ENCODE measurements at places on chromosomes 2 and 18. TPM values are rescaled to one million over a fixed set of nuclear protein-coding genes. Genes with fewer than 3 reads are reported as not detected.

RAX gene
- not detected for polyA plus RNA-seq

FEZ2 gene
- 88.9 TPM for polyA plus RNA-seq

- DNase-seq, result no peak
Measured at GRCh38 chr2:217273162-217273561, 413.3 kb upstream of the TNP1 start.

DNA sequence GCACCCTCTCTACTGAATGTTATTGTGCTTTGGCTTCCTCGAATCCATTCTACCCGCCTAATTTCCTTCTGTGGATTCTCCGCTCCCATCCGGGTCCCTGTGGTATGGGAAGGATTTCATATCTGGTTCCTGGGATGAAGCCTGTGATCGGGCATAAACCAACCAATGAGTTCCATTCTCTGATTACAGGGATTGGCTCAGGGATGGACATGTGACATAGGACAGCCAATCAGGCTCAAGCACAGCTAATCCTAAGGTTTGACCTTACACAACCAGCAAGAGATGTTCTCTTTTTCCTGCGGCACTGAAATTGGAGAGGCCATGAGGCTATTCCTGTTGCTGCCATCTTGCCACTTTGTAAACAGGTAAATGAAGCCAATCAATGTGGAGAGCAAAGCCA lies 168.1 kb upstream of the SMAD2 start:
- DNase-seq, result no peak

DNA sequence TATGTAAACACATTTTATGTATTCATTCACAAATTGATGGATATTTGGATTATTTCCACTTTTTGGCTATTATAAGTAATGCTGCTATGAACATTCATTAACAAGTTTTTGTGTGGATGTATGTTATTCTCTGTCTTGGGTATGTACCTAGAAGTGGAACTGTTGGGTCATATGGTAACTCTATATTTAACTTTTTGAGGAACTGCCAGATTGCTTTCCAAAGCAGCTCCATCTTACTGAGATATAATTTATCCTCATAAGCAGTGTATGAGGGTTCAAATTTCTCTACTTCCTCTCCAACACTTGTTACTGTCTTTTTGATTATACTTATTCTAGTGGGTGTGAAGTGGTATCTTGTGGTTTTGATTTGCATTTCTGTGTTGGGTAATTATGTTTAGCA lies 7.1 kb upstream of the EML6 start:
- DNase-seq, result no peak

DNA sequence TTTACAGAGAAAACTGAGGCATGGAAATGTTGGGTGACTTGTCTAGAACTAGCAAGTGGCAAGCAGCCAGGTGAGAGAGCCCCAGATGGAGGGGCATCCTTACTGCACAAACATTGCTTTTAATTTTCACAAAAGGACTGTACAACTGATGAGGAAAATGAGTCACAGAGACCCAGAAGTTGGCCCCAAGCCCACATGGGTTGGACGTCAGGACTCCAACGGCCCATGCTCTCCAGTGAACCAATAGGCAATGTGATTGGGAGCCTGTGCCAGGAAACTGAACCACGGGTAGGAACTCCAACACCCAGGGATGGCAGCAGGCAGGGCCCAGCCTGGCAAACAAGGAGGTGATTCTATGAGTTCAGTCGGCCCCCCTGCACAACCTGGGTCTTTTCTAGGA lies 50.8 kb downstream of the PID1 start:
- no peak for DNase-seq

- DNase-seq, result no peak
Measured at GRCh38 chr2:55879976-55880375, 43.6 kb downstream of the EFEMP1 start.

ALK gene
- polyA plus RNA-seq, result 0.03 TPM

PGAP1 gene
- polyA plus RNA-seq, result 13.8 TPM

TMEM17 gene
- polyA plus RNA-seq, result 1.5 TPM

GRCh38 chr2:70380621-70381020 lies 78.8 kb upstream of the FAM136A start:
- DNase-seq, result no peak

GRCh38 chr2:59237311-59237710 lies 996.2 kb upstream of the FANCL start:
- no peak for DNase-seq

- DNase-seq, result no peak
Measured at GRCh38 chr2:171136024-171136423, 24.7 kb downstream of the TLK1 start.

ABCG5 gene
- polyA plus RNA-seq, result 0.05 TPM

DNA sequence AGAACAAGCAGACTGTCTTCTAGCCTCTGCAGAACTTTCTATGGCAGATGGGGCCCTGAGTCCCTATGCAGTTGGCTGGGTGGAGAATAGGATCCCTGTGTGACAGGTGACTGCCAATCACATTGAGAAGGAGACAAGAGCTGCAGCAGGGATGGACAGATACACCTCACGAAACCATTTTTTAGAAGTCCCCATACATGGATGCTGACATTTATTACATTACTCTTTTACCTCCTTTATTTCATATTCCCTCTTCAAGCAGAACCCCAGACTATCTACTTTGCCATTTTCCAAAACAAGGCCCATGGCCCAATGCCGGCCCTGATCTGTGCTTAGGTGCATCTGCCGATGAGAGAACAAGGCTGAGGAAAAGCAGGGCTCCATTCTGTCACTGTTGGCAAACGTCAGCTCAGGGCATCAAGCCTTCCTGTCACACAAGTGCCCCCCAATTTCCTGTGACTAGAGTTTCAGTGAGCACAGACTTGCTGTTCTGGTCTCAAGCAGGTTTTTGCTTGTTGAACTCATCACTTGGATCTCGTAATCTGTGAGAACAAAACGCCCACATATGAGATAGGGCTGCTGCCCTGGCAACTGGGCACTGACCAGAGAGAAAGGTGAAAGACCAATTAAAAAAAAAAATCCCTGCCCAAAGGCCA lies 35.8 kb downstream of the LOXHD1 start:
- DNase-seq, result no peak

AMMECR1L gene
- 13.5 TPM for polyA plus RNA-seq

- DNase-seq, result no peak
Measured at GRCh38 chr18:48824231-48824970, 126.4 kb downstream of the SMAD7 start.

- peak; percentile 11 for DNase-seq
Measured at GRCh38 chr18:5073026-5073944, 123.8 kb downstream of the AKAIN1 start.

- no peak for DNase-seq
Measured at GRCh38 chr2:105754011-105754410, 9.3 kb downstream of the NCK2 start.

GRCh38 chr2:150483532-150483931 lies 3.9 kb downstream of the RND3 start:
- DNase-seq, result no peak

DNA sequence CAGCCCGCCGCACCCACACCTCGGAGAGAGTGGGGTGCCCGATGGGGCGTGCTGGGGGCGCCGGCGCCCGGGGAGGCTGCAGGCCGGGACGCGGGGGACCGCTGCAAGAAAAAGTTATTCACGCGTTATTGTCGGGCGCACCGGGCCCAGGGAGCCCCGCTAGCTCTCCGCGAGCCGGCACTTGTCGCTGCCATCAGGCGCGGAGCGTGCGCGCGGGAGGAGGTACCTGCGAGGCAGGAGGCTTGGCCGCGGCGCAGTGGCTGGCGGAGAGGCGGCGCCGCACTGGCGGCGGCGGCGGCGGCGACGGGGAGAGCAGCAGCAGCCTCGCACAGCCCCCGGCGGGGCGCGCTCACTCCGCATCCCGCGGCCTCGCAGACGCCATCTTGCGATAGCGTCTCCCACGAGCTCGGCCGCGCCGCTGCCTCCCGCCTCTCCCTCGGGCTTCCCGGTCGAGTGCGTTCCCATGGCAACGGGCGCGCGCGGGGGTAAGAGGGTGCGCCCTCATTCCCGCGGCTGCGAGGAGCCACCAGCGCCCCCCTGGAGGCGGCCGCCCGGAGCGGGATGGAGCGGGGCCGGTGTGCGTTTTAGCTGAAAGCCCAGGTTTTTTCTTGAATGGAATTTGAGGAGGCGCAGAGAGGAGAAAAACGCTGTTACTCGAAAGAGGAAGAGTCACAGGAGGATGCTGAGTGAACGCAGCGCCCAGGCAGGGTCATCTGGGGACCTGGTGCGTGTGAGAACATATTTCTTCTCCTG lies at the start of gene CHN1:
Gene CHN1 (minus strand): TSS at position 402 of the 753 bp plus-strand sequence. CDS start 469 bp downstream, outside the sequence.
- no peak for DNase-seq

GRCh38 chr2:83342860-83343329 lies 1116.2 kb downstream of the SUCLG1 start:
- no peak for DNase-seq

- DNase-seq, result no peak
Measured at GRCh38 chr2:144834363-144834762, 314.4 kb upstream of the ZEB2 start.

DNA sequence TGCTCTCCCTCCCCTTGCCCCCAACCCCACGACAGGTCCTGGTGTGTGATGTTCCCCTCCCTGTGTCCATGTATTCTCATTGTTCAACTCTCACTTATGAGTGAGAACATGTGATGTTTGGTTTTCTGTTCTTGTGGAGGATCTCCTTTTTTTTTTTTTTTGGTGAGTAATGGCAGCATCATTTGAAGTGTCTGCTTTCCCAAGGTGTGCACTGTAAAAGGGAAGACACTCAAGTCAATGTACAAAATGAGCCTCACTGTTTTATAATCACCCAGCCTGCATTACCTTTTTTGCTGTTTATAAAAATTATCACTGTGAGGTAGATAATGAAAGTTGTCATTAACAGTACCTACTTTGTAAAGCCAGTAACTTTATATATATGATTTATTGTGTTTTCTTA lies 56.9 kb downstream of the INSIG2 start:
- DNase-seq, result no peak

DNA sequence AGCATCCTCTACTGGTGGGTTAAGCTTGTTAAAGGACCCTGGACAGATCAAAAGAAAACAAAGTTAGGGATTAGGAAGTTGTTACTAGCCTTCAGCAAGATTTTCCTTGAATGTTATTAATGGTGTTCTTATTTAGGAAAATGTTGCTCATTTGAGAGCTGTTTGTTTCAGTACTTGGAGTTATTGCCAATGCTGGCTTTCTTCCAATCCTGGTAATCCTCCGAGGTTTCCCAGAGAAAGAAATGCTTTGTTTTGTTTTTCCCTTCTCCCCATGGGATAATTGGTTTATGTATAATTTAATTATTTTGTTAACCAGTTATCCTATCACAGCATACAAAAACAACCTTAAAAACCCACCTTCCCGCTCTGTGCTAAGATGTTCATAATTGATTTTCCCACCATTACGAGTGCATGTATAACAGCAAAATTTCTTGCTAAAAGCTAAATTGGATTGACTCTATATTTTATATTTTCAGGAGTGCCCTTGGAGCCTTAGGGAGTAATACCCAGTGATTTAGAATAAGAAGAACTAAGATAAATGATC lies 79.8 kb downstream of the MGAT5 start:
- DNase-seq, result no peak

DNA sequence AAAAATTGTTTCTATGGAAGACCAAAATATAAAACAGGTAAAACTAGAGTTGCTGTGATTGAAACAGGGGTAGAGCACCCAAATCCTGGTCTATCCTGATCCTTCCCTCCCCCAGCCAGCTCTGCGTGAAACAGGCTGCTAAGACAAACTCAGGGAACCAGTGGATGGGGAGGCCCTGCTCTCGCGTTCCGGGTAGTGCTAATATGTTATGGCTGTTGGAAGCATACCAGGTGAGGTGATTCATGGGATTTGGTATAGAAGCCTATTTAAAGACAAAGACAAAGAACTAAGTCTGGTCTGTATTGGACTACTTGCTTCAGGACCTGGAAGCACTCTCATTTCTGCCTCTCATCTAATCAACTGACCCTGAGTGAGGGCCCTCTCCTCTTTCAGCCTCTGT lies 63.0 kb upstream of the CCBE1 start:
- DNase-seq, result no peak

DNA sequence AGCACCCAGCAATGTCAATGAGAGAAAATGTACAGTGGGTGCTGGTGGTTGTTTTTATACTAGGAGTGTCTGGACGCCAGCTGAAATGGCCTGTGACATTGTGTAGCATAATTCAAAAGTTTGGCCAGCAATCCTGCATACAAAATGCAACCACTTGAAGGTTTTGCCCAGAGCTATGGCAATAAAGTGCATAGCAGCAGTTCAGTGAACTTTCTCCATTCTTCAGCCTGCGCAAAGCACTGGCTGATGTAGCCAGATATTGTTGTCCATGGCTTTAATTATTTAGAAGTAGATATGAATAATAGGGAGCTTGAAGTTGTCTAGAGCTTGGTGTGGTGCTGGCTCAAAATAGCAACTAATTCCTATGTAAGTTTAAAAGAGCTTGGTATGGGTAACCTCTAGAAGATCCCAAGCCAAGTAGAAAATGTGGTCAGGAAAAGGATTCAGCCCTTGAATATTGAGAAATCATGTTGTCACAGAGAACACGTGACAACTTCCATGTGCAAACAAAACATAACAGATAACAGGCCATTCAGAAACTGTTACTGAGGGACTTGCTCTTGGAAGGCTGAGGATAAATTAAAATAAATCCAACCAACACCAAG lies 33.3 kb upstream of the PGAP1 start:
- no peak for DNase-seq

- DNase-seq, result no peak
Measured at GRCh38 chr2:97961534-97961933, 34.2 kb downstream of the TMEM131 start.

DNA sequence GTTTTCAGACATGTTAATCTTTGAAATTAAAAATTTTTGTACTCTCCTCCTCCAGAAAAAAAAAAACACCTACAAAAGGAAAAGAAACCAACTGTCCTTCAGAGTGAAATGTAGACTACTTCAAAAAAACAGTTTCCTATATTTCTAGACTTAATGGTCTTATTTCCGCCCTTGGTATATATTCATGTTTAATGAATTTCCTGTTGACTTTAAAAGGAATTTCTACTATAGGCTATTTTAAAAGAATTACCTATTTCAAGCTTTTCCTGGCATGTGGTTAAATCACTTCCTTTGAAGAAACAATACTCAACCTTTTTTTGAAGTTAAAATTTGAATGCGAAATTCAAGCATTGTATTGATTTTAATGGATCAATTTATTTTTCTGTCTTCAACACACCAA lies 29.2 kb downstream of the GULP1 start:
- DNase-seq, result no peak

ADD2 gene
- 1.8 TPM for polyA plus RNA-seq

GRCh38 chr2:152167065-152167464 lies 8.5 kb downstream of the STAM2 start:
- DNase-seq, result no peak

DNA sequence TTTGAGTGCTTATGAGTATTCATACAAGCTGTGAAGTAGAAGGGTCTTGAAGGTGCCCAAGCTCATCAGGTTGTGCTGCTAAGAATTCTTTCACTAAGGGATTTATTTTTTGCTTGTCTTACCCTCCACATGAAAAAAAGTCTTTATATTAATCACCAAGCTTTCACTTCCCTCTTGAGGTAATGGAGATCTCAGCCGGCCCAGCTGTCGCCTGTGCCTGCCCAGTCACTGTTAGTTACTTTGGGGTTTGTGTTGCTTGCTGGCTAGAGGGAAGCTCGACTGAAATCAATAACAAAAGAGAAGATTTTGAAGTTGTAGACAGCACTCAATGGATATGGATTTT lies 21.9 kb downstream of the MC2R start:
- DNase-seq, result no peak

RIT2 gene
- polyA plus RNA-seq, result not detected

THOC1 gene
- 47.4 TPM for polyA plus RNA-seq

All from forelimb muscle (tissue), 1 donor.